Sciatic nerve (tissue), 2 donors: ENCODE measurements at places on chromosomes 2 and 18. TPM values are rescaled to one million over a fixed set of nuclear protein-coding genes. Genes with fewer than 3 reads are reported as not detected.

The KCNIP3 gene
- 13.9 TPM for total RNA-seq

The RNF149 gene
- total RNA-seq = 80.7 TPM

The SERPINB13 gene
- total RNA-seq = not detected

The DHRS9 gene
- total RNA-seq = 4.9 TPM

The CTDSP1 gene
- 148 TPM for total RNA-seq

The PAX8 gene
- 1.2 TPM for total RNA-seq
